ENCODE measurements at places on chromosomes 2 and 18.

DNA sequence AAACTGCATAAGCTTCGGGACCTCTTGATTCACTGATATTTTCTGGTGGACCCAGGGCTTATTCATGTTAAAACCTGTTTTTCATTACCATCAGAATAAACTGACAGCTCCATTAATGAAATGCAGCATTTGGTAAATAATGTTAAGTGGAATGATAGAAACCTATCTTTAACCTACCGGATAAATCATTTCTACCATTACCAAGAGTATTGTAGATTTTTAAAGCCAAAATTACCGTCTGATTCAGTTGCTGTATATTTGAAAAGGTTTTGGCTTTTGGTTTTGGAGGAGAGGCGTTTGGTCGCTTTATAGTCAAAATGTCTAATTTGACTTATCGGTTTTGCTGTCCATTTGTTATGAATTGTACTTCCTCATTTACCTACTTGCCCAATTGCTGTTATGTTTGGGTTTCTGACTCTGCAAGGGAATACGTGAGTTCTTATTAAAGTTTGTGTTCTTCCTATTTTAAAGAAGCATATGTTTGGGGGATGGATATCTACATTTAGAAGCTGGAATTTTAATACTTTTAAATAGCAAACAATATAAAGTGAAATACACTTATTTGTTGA is 1.0 kb upstream of the CUL3 start:
- no peak for DNase-seq

GRCh38 chr2:121567452-121567851 is 36.8 kb downstream of the RNU4ATAC start:
- no peak for DNase-seq

GRCh38 chr2:197633109-197633657 is 42.2 kb downstream of the RFTN2 start:
- DNase-seq = no peak

- no peak for DNase-seq
Observed at GRCh38 chr18:78857314-78858150, 122.1 kb upstream of the SALL3 start.
